ENCODE measurements at places on chromosomes 2 and 18. TPM values are rescaled to one million over a fixed set of nuclear protein-coding genes. Genes with fewer than 3 reads are reported as not detected.

The MCEE gene
- total RNA-seq, result 8.7 TPM

The CD302 gene
- 2.0 TPM for total RNA-seq

The SCN1A gene
- total RNA-seq, result not detected

The MEIS1 gene
- 5.4 TPM for total RNA-seq

The RNF103 gene
- 52.9 TPM for total RNA-seq

- H3K4me3 ChIP-seq, result no peak overlapping the region
- no peaks in the 10 kb centered on the region for H3K27me3 ChIP-seq
- no peak for DNase-seq
- H3K4me1 ChIP-seq, result no peaks in the 10 kb centered on the region
- no peaks in the 10 kb centered on the region for H3K36me3 ChIP-seq
Measured at GRCh38 chr2:163906410-163906809, 170.6 kb upstream of the FIGN start.

DNA sequence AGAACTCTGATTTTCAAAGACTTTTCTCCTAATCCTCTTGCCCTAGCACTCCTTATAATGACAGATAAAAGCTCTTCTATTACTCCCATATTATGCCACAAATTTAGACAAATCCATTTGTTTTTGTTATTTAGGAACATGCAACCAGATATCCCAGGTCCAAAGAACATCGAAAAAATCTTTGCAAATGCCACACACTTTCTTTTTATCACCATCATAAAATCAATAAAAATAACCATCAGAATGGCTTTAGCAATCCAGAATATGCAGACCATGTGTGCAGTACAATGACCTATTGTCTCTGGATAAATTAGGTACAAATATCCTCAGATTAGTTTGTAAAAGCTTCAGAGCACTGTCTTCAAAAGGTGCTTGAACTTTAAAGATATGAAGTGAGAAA is 376.2 kb upstream of the TCF4 start:
- no peak overlapping the region for H3K27ac ChIP-seq
- H3K36me3 ChIP-seq, result no peaks in the 10 kb centered on the region
- no peaks in the 10 kb centered on the region for H3K27me3 ChIP-seq
- no peaks in the 10 kb centered on the region for H3K4me1 ChIP-seq
- DNase-seq, result no peak

- H3K4me1 ChIP-seq, result peaks cover 3% of the 10 kb centered on the region
- DNase-seq, result no peak
- H3K27ac ChIP-seq, result no peak overlapping the region
Measured at GRCh38 chr2:9163306-9164111, 43.1 kb upstream of the ASAP2 start.

GRCh38 chr2:149562324-149562723 is 25.3 kb downstream of the MMADHC start:
- no peak overlapping the region for H3K27ac ChIP-seq
- peaks cover 14% of the 10 kb centered on the region for H3K36me3 ChIP-seq
- no peak overlapping the region for H3K4me3 ChIP-seq
- no peaks in the 10 kb centered on the region for H3K27me3 ChIP-seq
- H3K4me1 ChIP-seq, result no peaks in the 10 kb centered on the region

DNA sequence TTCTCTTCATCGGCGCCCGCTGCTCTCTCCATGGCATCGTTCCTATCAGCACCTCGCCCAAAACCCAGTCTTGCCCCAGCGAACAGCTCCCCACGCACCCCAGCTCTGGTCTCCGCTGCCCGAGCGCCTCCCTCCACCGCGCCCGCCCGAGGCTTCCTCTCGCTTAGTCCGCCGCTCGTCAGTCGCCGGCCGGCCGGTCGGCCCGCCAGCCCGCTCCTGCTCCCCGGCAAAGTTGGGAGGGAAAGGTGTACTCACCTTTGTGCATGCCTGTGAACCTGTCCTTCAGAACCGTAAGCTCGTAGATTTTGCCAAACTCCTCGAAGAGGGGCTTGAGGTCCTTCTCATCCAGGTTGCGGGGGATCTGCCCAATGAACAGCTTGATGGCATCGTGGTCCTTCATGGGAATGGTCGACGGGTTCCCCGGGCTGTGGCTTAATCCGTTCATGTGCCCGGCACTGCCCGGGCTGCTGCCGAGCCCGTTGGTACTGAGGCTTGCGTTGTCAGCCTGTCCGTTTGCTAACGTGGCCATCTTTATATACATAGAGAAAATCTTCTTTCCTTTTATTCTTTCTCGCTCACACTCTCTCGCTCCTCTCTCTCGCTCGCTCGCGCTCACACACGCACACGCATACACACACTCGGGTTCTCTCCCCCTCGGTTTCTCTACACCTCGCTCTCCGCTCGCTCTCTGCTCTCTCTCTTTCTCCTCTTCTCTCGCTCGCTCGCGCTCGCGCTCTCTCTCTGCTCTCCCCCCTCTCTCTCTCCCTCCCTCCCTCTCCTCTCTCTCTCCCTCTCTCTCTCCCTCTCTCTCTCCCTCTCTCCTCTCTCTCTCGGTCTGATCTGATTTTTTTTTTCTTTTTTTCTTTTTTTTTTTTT is at the start of gene CELF4:
Gene CELF4, minus strand, starts transcription at position 698 of the 876 bp plus-strand sequence.
- no peaks in the 10 kb centered on the region for H3K4me1 ChIP-seq
- H3K36me3 ChIP-seq, result no peaks in the 10 kb centered on the region
- no peak within 1 kb of the TSS for H3K4me3 ChIP-seq
- H3K27ac ChIP-seq, result no peak within 1 kb of the TSS
- H3K27me3 ChIP-seq, result peaks cover 12% of the 10 kb centered on the region

DNA sequence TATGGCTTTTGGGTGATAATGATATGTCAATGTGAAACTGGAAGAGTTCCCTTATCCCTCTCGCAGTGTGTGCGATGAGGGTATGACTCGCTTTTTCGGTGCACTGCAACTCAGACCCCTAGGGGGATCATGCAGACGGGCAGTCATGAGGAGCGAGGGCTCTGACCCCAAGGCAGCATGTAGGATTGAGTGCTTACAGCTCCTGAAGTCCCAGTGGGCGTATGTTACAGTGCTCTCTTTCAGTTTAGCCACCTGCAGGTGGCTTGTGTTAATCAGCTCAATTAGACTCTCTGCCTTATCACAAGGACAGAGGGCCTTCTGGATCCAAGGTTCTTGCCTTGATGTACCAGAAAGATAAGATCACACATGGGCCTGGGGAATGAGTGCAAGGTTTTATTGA is 1269.9 kb upstream of the GYPC start:
- no peaks in the 10 kb centered on the region for H3K27me3 ChIP-seq
- no peak overlapping the region for H3K27ac ChIP-seq
- H3K36me3 ChIP-seq, result no peaks in the 10 kb centered on the region
- no peak overlapping the region for H3K4me3 ChIP-seq
- no peak for DNase-seq

DNA sequence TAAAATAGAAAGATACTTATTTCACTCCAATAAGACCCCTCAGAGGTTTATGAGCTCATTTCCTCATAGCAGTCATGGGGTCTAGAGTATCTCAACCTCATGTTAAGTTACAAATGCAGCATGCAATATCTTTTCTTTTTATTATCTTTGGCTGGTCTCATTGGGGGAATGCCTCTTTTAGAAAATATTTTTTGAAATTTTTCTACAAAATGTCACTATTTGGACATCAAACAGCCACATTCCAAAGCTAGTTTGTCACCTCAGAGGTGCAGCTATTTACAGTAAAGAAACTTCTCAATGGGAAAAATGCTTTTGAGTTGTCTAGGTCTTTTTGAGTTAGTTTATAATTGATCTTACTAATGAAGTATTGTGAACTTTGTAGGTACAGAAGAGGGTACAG is 370.7 kb upstream of the LRATD1 start:
- no peaks in the 10 kb centered on the region for H3K27me3 ChIP-seq
- H3K4me1 ChIP-seq, result no peaks in the 10 kb centered on the region
- H3K36me3 ChIP-seq, result no peaks in the 10 kb centered on the region
- DNase-seq, result no peak

All from natural killer cell (primary cell).